ENCODE measurements at places on chromosomes 2 and 18. TPM values are rescaled to one million over a fixed set of nuclear protein-coding genes. Genes with fewer than 3 reads are reported as not detected.

DNA sequence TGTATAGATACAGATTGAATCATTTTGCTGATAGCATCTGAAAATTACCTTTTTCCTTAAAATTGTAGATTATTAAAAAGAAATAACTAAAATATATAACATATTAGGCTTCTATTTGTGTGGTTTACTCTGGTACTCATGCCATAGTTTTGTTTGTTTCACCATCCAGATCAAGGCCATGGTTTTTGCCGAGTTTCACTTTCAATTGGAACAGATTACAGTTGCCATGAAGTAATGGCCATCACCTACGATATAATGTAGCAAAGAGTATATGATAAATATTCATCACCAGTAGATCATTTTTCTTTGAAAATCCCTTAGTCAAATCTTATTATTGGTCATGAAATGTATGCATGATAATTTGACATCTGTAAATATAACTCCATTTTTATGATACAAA, 11.9 kb upstream of the DNAH7 start:
- DNase-seq, result no peak
- peaks cover 13% of the 10 kb centered on the region for H3K4me1 ChIP-seq
- no peaks in the 10 kb centered on the region for H3K27me3 ChIP-seq
- no peaks in the 10 kb centered on the region for H3K36me3 ChIP-seq
- no peak overlapping the region for H3K4me3 ChIP-seq

The OTOF gene
- total RNA-seq, result not detected

- no peak overlapping the region for H3K27ac ChIP-seq
- H3K4me3 ChIP-seq, result no peak overlapping the region
- no peaks in the 10 kb centered on the region for H3K4me1 ChIP-seq
- H3K27me3 ChIP-seq, result no peaks in the 10 kb centered on the region
- no peaks in the 10 kb centered on the region for H3K36me3 ChIP-seq
These were observed 65.4 kb downstream of the ARHGAP25 start for GRCh38 chr2:68800027-68800401.

GRCh38 chr2:238975408-238975807, 127.5 kb downstream of the TWIST2 start:
- H3K27ac ChIP-seq, result no peak overlapping the region
- H3K4me1 ChIP-seq, result no peaks in the 10 kb centered on the region
- no peaks in the 10 kb centered on the region for H3K36me3 ChIP-seq
- no peak for DNase-seq

- H3K4me3 ChIP-seq, result no peak overlapping the region
- no peak for DNase-seq
- no peaks in the 10 kb centered on the region for H3K4me1 ChIP-seq
These were observed 31.5 kb upstream of the RASGRP3 start for GRCh38 chr2:33444967-33445366.

- H3K4me1 ChIP-seq, result peaks cover 2% of the 10 kb centered on the region
- peak overlapping the region; percentile 79 for H3K27ac ChIP-seq
- no peak for DNase-seq
- H3K4me3 ChIP-seq, result no peak overlapping the region
- no peaks in the 10 kb centered on the region for H3K27me3 ChIP-seq
These were observed 4.6 kb downstream of the DSC2 start for GRCh38 chr18:31097666-31098065.

DNA sequence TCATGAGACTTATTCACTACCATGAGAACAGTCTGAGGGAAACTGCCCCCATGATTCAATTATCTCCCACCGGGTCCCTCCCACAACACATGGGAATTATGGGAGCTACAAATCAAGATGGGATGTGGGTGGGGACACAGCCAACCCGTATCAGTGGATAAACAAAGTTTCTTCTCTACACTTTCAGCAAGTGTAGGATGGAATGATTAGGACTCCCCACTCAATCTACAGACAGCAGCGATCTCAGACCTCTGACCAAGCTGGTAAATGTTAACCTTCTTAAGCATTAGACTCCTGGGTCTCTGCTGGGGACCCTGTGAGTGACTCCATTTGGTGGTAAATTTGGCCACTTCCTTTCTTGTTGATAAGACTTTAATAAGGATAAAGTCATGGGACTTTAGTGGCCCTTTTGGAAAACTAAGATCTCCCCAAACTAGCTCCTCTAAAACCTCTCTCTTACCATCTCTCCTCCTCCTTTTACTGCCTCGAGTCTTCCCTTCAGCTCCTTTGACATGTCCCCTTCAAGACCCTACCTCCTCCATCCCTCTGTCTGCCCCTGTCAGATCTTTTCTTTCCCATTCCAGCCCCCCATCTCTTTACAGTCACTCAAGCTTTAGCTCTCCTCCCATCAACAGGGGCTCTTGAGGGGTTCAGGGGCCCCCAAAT, 71.9 kb downstream of the MYL12B start:
- H3K4me1 ChIP-seq, result no peaks in the 10 kb centered on the region
- H3K27ac ChIP-seq, result no peak overlapping the region
- no peaks in the 10 kb centered on the region for H3K36me3 ChIP-seq
- DNase-seq, result no peak
- H3K4me3 ChIP-seq, result no peak overlapping the region
- H3K27me3 ChIP-seq, result no peaks in the 10 kb centered on the region

The SOX11 gene
- total RNA-seq, result 16.6 TPM

The CEP76 gene
- 11.9 TPM for total RNA-seq

The MAL gene
- total RNA-seq, result 1.4 TPM

DNA sequence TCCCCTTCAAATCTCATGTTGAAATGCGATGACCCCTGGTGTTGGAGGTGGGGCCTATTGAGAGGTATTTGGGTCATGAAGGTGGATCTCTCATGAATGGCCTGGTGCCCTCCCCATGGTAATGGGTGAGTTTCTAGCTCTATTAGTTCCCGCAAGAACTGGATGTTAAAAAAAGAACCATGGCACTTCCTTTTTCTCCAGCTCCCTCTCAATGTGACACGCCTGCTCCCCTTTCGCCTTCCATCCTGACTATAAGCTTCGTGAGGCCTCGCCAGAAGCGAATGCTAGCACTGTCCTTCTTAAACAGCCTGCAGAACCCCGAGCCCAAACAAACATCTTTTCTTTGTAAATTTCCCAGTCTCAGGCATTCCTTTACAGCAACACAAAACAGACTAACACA, 303.2 kb upstream of the REV1 start:
- no peaks in the 10 kb centered on the region for H3K4me1 ChIP-seq
- H3K4me3 ChIP-seq, result no peak overlapping the region
- no peaks in the 10 kb centered on the region for H3K27me3 ChIP-seq
- H3K36me3 ChIP-seq, result no peaks in the 10 kb centered on the region
- no peak for DNase-seq
- no peak overlapping the region for H3K27ac ChIP-seq

DNA sequence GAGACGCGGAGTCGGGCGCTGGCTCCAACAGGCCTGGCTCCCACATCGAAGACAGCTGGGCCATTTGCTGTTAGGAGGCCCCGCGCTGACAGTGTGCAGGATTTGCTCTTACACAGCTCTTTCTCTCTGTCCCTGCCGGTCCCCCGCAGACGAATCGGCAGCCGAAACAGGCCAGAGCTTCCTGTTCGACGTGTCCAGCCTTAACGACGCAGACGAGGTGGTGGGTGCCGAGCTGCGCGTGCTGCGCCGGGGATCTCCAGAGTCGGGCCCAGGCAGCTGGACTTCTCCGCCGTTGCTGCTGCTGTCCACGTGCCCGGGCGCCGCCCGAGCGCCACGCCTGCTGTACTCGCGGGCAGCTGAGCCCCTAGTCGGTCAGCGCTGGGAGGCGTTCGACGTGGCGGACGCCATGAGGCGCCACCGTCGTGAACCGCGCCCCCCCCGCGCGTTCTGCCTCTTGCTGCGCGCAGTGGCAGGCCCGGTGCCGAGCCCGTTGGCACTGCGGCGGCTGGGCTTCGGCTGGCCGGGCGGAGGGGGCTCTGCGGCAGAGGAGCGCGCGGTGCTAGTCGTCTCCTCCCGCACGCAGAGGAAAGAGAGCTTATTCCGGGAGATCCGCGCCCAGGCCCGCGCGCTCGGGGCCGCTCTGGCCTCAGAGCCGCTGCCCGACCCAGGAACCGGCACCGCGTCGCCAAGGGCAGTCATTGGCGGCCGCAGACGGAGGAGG, 3.5 kb downstream of the GDF7 start:
- no peak overlapping the region for H3K4me3 ChIP-seq
- no peaks in the 10 kb centered on the region for H3K36me3 ChIP-seq
- H3K4me1 ChIP-seq, result peaks cover 23% of the 10 kb centered on the region
- DNase-seq, result no peak
- no peak overlapping the region for H3K27ac ChIP-seq

The PRSS56 gene
- total RNA-seq, result not detected

The SERPINB3 gene
- 0.17 TPM for total RNA-seq

GRCh38 chr2:220015576-220015975, 388.1 kb downstream of the SLC4A3 start:
- no peak overlapping the region for H3K4me3 ChIP-seq
- H3K4me1 ChIP-seq, result no peaks in the 10 kb centered on the region
- DNase-seq, result no peak
- H3K27me3 ChIP-seq, result no peaks in the 10 kb centered on the region

DNA sequence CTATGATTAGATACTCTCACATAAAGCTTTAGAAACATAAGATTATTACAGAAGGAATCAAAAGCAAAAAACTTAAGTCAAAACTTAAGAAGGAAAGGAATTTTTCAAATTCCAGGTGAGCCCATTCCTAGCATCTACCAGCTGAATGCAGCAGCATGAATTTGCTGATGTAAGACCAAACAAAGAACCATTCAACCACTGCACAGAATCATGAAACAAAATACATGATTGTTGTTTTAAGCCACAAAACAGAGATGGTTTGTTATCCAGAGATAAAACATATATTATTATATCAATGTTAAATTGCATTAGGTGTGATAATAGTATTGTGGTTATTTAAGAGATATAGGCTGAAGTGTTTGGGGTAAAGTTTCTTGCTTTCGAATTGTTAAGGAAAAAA, 29.0 kb downstream of the PIGN start:
- H3K4me3 ChIP-seq, result no peak overlapping the region
- no peaks in the 10 kb centered on the region for H3K27me3 ChIP-seq
- DNase-seq, result no peak
- H3K36me3 ChIP-seq, result no peaks in the 10 kb centered on the region
- no peaks in the 10 kb centered on the region for H3K4me1 ChIP-seq

DNA sequence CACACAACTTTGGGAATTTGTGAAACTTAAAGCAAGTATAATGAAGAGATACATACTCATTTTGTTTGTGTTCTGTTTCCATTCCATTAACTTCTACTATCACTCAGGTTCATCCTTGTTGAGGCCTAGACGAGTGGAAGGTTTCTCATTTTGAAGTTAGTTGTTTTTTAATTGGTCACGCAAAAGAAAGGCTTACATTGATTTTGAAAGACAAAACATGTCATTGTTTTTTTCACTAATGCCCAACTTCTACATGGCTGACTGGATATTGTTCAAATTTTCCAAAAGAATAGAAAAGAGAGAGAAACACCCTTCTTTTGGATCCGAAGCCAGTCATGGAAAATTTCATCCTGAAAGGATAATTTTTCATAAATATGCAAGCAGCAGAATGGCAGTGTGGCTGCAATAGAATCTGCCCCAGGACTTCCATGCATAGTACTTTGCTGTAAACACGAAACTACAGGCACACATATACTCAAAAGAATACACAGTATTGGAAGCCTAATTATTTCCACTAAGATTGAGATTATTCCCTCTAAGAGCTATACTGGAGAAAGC, 27.4 kb downstream of the PRKCE start:
- DNase-seq, result no peak
- H3K27ac ChIP-seq, result no peak overlapping the region
- H3K27me3 ChIP-seq, result no peaks in the 10 kb centered on the region
- H3K4me1 ChIP-seq, result peaks cover 30% of the 10 kb centered on the region

DNA sequence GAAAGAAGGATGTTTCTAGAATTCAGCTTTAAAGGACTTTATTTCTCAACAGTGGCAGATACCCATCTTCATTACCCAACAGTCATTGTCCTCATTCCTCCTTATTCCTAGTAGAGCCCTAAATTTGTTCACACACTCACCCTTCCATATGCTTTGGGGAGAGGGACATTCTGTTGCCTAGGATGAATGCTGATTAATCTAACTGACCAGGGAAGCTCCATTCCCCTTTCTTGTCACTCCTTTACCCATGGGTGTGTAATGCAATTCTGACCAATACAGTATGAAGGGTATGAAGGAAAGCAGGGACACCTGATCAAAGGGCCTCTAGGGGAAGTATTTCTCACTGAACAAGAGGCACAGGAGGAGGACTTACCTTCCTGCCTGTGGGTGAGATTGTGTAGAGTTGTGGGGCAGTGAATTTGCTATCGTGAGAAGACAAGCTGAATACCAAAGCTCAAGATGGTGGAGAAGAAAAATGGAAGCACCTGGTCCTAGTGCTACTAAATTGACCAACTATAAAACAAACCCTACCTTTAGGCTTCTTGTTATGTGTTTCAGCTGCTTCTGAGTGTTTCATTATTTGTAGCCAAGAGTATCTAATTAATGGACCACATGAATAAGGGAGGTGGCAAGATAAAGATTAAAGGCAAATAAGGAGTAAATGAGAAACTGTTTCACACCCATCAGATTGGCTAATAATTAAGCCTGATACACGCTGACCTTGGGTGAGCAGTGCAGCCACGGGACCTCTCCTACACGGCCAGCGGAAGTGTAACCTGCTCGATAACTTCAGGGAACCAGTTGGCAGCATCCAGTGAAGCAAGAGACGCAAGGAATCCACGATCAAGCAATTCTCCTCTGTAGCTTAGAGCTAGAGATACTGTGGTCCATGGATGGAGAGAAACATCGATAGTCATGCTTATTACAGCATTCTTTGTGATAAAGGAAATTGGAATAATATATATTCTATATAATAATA, 202.3 kb downstream of the MYCN start:
- no peak overlapping the region for H3K4me3 ChIP-seq
- H3K36me3 ChIP-seq, result no peaks in the 10 kb centered on the region
- H3K4me1 ChIP-seq, result no peaks in the 10 kb centered on the region
- no peak overlapping the region for H3K27ac ChIP-seq

DNA sequence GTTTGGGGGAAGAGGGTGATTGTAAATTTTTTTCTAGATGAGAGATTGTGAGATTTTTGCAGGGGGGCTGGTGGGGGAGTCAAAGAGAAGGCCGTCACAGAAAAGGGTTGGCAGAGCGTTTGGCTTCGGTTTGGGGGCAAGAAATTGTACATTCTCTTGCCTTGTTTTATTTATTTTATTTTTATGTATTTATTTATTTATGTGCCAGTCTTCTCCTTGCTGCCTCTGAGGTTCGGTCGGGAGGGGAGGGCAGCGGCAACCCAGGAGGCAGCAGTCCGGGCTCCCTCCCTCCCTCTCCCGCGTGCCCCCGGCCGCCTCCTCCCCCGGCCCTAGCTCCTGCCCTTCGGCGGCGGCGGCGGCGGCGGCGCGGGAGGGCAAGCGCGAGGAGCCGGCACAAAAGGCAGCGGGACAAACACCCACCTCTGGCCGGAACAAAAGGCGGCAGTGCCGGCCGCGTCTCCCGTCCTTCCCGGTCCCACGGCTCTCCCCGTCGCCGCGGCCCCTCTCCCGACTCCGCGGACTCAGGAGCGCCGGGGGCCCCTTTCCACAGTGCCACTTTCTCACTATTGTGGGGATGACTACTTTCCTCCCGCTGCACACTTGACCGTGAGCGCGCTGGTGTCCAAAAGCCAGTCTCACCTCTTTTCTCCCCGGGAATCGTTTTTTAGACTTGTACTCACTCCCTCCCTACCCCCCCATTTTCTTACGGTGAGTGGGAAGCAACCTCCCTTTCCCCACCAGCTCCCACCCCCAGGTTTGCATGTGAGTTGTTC, 1.2 kb downstream of the BCL11A start:
- H3K4me1 ChIP-seq, result peaks cover 32% of the 10 kb centered on the region
- H3K27me3 ChIP-seq, result no peaks in the 10 kb centered on the region
- peak overlapping the region; percentile 91 for H3K27ac ChIP-seq
- no peaks in the 10 kb centered on the region for H3K36me3 ChIP-seq
- DNase-seq, result peak; percentile 54

The ST6GAL2 gene
- total RNA-seq, result 14.4 TPM

- H3K36me3 ChIP-seq, result no peaks in the 10 kb centered on the region
- peak; percentile 51 for DNase-seq
- H3K4me1 ChIP-seq, result peaks cover 5% of the 10 kb centered on the region
- H3K4me3 ChIP-seq, result no peak overlapping the region
These were observed 58.9 kb upstream of the ZNF516 start for GRCh38 chr18:76553715-76554546.

The CCDC85A gene
- total RNA-seq, result 3.0 TPM

The SPATA3 gene
- not detected for total RNA-seq

Measured in hepatocyte (in vitro differentiated cells).